DMS53 (cell line): ENCODE measurements at places on chromosomes 16 and 17.

- no peak for DNase-seq
These were observed 2.9 kb downstream of the ABCC1 start for GRCh38 chr16:15952265-15952711.

DNA sequence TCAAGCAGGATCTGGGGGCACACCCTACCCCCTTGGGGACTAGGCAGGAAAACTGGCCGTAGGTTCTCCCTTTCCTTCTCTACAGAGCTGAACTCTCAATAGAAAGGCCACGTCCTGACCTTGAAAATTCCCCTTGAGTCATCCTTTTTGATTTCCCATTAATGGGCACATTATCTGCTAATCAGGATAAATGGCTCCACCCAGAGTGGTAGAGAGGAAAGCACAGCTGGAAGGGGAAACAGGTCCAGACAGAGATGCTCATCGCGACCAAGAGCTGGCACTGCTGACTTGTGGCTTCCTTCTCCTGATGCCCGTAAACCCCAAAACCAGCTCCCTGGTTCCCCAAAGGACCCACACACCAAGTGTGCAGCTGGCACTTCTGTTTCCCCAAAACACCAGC, 206.5 kb upstream of the CDH5 start:
- DNase-seq: no peak

GRCh38 chr17:18006495-18007239, 32.3 kb downstream of the ATPAF2 start:
- no peak for DNase-seq

- no peak for DNase-seq
These were observed 112.5 kb upstream of the CDH13 start for GRCh38 chr16:82514262-82514661.
